Iris pigment epithelial cell (primary cell): ENCODE measurements at places on chromosomes 4 and X.
A peak's percentile ranks its signal among the peaks of the same experiment; 100 is the strongest.

DNA sequence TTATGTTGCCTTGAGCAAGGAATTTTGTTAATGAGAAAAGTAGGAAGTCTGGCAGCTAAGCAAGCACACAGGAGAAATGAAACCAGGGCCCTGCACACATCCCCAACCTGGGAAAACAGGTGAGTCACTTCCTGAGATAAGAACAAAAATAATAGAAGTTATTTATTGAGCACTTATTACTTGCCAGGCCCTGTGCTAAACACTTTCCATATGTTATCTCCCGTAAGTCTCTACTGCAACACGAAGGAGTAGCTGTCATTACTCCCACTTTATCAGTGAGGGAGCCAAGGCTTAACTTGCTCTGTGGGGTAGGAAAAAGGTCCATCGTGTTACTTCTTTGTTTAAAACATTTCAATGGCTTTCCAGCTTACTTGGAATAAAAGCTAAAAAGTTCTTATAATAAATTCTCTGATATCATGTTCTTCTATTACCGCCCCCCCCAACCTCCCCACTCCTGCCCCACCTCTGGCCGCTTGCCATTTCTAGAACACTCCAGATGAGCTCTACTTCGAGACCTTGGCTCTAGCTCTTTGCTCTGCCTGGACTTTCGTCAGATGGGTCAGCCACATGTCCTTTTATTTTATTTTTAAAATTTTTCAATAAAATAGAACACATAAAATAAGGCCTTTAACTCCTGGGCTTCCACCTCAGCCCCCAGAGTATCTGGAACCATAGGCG, 36.3 kb upstream of the PLAC8 start:
- DNase-seq, result peak; percentile 45

GRCh38 chr4:108555701-108556100, 64.7 kb upstream of the RPL34 start:
- DNase-seq, result no peak

- no peak for DNase-seq
Observed at GRCh38 chr4:153934688-153935017, 145.8 kb upstream of the SFRP2 start.

DNA sequence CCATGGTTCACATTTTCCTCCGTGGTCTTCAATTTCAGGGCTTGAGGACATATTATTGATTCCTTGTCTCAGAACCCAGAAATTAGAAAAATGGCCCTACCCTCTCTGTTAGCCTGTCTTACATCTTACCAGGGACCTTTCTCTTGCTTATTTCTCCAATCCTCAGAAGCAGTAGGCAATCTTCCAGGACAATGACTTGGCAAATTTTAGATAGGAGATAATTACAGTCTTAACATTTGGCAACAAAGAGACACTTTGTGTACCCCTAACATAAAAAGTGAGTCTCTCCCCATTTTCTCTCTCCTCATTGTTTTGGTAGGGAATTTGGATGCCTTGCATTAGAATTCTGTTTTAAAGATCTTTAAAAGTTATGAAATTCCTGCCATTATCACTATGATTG, 778.1 kb upstream of the SLIT2 start:
- DNase-seq, result peak; percentile 44

DNA sequence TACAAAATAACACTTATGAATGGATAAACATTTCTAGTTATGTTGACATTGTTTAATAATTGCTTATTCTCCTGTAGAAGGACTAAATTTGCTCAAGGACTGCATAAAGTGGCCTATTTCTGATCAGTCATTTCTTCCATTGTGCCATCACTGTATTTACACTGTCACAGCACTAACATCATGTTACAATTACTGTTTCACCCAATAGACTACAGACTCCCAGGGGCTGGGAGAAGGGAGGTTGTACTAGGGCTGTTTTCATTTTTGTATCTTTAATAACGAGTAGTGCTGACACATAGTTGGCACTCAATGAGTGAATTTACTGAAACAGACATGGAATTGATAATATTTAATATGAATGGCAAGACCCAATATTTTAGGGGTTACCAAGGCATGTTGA, 139.5 kb downstream of the SLC10A7 start:
- no peak for DNase-seq

- DNase-seq, result no peak
Observed at GRCh38 chr4:189098932-189099696, 841.6 kb upstream of the FRG1 start.

- no peak for DNase-seq
Observed at GRCh38 chr4:85707611-85708010, 232.7 kb downstream of the ARHGAP24 start.

- no peak for DNase-seq
Observed at GRCh38 chr4:10728016-10728415, 43.4 kb upstream of the CLNK start.

DNA sequence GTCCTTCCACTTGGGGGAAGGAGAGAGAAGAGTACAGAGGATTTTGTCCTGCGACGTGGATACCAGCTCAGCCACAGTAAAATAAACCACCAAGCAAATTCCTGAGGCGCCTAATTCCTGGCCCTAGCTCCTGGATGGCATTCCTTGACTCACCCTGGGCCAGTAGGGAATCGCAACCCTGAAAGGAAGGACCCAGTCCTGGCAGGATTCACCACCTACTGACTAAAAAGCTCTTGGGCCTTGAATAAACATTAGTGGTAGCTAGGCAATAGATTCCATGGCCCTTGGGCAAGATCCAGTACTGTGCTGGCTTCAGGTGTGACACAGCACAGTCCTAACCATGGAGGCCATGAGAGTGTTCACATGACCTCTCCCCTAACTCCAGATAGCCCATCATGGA, 45.6 kb downstream of the GABRA3 start:
- DNase-seq, result no peak

GRCh38 chr4:57104706-57105560, 5.3 kb downstream of the IGFBP7 start:
- peak; percentile 66 for DNase-seq

DNA sequence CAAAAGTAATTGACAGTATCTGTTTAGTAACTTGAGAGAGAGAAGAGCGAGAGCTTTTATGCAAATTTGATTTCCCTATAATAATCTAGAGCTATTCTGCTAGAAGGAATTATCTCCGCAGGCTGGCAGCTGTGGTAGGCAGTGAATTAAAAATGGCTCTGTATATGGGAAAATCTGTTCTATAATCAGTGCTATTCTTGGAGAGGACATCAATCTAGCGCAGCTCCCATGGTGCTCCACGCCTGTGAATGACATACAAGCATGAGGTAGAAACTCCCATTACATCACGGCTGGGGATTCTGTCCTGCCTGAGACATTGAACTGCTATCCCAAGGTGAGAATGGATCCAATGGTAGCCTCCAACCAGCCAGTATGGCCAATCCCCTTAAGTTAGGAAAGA, 179.0 kb downstream of the DHX15 start:
- no peak for DNase-seq

GRCh38 chr4:103497692-103498091, 222.1 kb downstream of the TACR3 start:
- no peak for DNase-seq

GRCh38 chrX:150449313-150449712, 86.2 kb downstream of the MAMLD1 start:
- no peak for DNase-seq

- DNase-seq, result no peak
Observed at GRCh38 chrX:137363559-137363958, 202.4 kb upstream of the ZIC3 start.

GRCh38 chrX:3940000-3940610, 226.7 kb upstream of the PRKX start:
- peak; percentile 14 for DNase-seq

- DNase-seq, result no peak
Observed at GRCh38 chr4:8144359-8144758, 14.3 kb downstream of the ABLIM2 start.

DNA sequence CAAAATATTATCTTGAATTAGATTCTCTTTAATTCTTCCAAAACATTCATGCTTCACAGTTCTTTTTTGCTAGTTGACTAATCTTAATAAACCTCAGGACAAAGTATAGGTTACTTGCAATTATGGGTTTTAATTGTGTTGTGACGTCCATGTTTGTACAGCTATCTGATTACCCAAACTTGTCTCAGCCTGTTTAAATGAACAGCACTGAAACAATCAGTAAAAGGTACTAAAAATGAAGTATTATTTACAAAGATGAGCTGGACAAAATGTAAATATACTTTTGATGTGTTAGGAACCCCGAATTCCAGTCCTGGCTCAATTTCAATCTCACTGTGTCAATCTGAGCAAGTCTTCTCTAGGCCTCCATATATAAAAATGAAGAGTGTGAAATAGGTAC, 57.4 kb upstream of the SLC6A14 start:
- DNase-seq, result no peak

DNA sequence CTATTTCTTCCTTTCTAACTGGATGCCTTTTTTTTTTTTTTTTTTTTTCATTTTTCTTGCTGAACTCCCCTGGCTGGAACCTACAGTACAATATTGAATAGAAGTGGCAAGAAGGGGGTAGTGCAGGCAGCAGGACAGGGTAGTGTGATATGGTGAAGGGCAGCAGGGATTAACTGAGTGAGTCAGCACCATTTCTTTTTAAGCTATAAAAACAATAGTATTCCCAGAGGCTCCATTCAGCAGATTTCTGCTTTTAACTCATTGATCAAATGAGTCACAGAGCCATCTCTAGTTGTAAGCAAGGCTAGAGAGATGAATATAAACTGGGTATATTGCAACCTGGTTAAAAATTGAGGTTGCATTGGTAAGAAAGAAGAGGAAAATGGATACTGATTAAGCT, 53.6 kb upstream of the SETD7 start:
- DNase-seq, result peak; percentile 77

GRCh38 chr4:53055716-53056403, 193.7 kb downstream of the RASL11B start:
- DNase-seq, result no peak

GRCh38 chrX:42497356-42497755, 280.6 kb downstream of the PPP1R2C start:
- DNase-seq, result no peak

GRCh38 chrX:40107291-40108161, 9.8 kb upstream of the BCOR start:
- peak; percentile 30 for DNase-seq

DNA sequence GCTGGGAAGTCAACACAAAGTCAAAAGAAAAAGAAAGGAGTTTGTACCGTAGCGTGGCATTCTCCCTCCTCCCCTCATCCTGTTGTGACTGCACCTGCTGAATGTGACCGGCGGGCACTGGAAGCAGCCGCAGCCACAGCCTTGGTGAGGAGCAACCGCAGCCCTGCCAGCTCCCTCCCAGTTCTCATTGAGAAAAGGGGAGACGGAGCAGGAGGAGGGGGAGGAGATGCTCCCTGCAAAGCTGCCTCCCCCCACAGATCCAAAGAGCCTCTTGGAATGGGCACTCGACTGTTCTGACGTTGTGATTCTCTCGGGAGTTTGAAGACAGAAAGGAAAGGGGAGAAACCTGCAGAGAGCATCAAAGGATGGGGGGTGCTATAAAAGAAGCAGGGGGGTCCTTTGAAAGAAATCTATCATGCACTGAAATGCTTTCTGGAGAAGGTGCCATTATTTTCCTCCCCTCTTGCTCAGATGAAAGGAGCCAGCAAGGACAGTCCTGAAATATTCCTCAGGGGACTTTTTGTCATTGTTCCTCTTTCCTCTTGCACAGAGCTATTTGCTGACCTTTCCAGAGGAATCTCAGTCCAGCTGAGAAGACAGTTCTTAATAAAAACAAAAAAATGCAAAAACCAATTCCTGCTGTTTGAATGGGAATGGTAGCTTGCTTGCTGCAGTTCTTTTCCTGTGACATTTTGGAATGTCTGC, 429.7 kb downstream of the MAPK10 start:
- no peak for DNase-seq

DNA sequence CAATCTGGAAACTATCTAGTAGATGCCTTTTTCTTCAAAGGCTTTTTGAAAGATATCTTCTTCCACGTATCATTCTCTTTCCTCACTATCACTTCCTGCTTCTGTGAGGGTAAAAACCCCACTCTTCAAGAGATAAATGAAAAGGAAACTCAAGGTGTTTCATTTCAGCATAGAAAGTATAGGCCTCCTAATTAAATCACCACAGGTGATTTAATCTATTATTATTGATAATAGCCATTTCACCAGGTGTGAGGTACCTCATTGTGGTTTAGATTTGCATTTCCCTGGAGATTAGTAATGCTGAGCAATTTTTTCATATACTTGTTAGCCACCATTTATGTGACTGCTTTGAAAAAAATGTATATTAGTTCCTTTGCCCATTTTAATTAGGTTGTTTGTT, 92.0 kb upstream of the EMCN start:
- no peak for DNase-seq

GRCh38 chr4:142194905-142195304, 558.5 kb downstream of the IL15 start:
- DNase-seq, result no peak

- DNase-seq, result peak; percentile 70
Observed at GRCh38 chrX:45889471-45889870, 655.8 kb downstream of the ZNF674 start.

- peak; percentile 58 for DNase-seq
Observed at GRCh38 chr4:20299515-20299914, 47.8 kb downstream of the SLIT2 start.

DNA sequence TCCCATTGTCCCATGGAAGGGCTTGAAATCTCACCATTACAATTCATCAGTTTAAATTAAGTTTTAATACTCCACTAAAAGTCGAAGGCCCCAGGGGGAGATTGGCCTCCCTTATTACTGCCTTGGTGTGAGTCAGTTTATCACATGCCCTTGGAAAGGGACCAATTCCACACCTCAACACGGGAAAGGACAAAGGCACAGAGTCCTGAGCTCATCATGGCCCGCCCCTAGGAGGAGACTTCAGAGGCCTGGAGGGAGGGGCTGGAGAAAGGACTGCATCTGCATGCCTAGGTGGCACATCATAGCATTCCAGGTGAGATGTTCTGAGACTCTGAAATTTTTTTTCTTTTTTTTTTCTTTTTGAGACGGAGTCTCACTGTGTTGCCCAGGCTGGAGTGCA, 2.8 kb upstream of the SEL1L3 start:
- no peak for DNase-seq

GRCh38 chr4:4843635-4844291, 15.7 kb upstream of the MSX1 start:
- no peak for DNase-seq

DNA sequence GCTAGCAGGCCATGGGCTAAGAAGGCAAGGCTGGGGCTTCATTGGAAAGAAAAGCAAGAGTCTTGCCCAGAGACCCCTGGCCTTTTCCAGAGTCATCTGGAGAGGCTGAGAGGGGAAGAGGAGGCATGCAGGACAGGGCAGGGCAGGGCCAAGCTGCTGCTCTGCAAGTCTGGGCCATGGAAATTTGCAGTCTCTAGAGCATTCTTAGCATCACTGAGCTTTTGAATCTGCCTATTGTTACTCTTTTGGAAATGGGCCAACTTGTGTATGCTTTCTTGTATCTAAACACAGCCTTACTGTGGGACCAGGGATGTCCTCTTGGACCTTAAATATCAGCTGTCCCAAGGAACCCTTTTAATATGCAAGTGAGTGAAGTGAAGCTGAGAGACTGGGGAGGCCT, 560.5 kb downstream of the MID1IP1 start:
- no peak for DNase-seq

GRCh38 chrX:101368800-101369199, 17.2 kb downstream of the BTK start:
- DNase-seq, result no peak

- peak; percentile 35 for DNase-seq
Observed at GRCh38 chr4:101604976-101605375, 185.6 kb upstream of the BANK1 start.
